ENCODE measurements at places on chromosomes 3 and 15.

GRCh38 chr3:119870512-119870911 lies 88.6 kb downstream of the NR1I2 start:
- DNase-seq: no peak

DNA sequence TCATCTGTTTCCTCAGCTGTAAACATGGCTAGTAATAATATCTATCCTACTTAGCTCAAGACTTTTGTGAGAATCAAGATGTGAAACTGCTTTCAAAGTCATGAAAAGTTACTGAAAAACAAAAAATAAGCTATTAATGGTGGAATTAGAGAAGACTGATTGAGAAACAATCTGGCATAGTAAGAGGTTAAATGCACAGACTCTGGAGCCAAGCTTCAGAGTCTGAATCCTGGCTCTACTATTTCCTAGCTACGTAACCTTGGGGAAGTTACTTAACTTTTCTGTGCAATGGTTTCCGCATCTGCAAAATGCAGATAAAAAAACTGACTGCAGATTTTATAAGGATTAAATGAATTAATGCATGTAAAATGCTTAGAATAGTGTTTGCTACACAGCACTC lies 28.8 kb downstream of the LRRFIP2 start:
- DNase-seq: no peak

DNA sequence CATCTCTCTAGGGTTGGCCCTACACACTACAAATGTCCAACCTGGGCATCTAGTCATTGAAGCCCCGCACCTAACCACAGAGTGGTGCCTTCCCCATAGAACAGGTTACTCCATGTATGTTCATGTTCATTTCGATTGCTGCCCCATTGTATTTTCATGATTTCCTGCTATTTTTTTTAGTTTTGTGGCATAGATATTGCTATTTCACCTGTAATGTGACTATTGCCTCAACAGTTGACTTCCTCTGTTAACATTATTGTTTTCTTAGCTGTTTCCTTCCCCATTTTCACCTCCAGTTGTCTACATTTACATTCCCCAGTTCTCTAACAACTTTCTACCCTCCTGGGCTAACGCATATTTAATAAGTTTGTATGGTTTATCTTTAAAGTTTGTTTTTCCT lies 137.7 kb upstream of the RBMS3 start:
- no peak for DNase-seq

GRCh38 chr15:51621936-51622603 lies 501 bp downstream of the DMXL2 start:
- peak; percentile 83 for DNase-seq

- no peak for DNase-seq
Measured at GRCh38 chr15:67192185-67192820, 62.2 kb downstream of the AAGAB start.

DNA sequence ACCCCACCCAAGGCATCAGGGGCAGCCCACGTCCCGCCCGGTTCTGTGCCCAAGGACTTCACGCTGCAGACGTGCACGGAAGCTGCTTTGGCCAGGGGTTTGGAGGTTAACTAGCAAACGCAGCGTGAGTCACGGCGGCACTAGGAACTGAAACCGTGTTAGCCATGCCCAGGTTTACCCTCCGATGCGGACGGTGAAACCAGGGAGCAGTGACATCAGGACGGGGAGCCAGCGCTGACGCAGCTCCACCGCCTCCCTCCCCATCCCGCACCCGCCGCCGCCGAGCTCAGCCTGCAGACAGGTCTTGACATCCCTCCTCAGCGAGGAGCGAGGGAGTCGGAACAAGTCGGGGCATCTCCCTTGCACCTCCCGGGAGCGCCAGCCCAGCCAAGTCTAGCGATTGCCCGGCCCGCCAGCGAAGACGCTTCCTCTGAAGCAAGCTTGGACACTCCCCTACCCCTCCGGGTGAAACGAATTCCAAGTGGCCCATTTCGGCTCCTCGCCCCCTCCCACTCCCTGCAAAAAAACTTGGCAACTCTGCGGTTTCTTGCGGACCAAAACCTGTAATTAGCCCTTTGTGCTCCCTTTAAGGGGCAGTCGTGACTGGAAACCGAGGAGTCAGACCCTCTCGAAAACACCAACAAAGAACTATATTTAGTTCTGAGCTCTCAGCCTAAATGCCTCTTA lies 1.4 kb upstream of the RAP2B start:
- DNase-seq: peak; percentile 93

GRCh38 chr3:118912188-118912587 lies 122.5 kb downstream of the IGSF11 start:
- DNase-seq: no peak

DNA sequence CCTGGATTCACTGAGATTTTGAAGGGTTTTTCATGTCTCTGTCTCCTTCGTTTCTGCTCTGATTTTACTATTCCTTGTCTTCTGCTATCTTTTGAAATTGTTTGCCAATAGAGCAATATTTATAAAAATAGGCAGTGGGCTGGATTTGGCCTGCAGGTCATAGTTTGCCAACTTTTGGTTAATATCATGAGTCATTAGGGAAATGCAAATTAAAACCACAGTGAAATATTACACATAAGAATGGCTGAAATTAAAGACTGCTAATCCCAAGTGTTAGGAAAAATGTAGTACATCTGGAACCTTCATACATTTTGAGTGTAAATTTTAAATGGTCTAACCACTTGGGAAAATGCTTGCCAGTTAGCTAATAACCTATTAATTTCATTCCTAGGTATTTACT lies 56.3 kb downstream of the ABI3BP start:
- no peak for DNase-seq

DNA sequence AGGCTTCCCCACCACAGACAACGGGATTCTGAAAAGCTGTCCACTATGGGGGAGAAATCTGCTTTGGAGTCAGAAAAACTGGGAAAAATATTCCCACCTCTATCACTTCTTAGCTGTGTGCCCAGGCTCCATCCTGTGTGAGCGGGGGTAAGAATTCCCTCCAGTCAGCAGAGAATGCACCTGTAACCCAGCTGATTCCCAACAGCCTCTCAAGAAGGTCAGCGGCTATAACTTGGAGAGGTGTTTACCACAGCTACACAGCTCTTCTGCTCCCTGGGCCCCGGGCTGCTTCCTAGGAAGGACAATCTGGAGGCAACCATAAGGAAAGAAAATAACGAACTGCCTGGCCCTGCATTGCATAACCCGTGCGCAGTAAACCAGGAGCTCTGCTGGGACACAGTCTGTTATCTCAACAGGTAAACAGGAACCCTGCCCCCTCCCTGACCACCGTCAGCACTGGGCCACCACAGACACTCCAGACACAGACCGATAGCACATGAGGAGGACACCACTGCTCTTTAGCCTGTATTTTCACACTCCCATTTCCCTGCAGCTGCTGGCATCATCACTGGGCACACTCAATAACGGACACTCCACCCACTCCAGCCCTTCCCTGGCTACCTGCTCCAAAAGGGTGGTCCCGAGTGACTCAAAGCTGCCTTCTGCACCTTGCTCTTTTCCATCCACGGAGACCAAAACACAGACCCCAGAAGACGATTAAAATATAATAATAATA lies 2.1 kb downstream of the RAB43 start:
- DNase-seq: no peak

GRCh38 chr3:139935866-139936817 lies 1.2 kb downstream of the CLSTN2 start:
- DNase-seq: peak; percentile 83

GRCh38 chr15:64024172-64025050 lies 21.9 kb downstream of the DAPK2 start:
- no peak for DNase-seq

DNA sequence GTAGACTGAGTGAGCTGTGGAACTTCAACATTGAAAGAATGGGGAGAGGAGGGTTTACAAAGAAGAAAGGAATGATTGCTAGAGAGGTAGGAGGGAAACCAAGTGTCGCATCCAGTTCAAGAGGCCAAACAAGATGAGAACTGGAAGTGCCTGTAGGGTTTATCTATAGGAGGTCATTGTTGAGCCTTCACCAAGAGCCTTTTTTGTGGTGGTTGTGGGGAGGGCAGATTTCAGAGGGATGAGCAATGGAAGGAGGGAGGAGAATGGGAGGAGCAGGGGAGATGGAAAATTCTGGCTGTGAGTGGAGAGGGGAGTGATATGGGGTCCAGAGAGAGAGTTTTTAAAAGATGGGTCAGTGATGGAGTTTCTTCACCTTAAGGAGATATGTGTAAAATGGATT lies 8.5 kb downstream of the PDIA5 start:
- no peak for DNase-seq

DNA sequence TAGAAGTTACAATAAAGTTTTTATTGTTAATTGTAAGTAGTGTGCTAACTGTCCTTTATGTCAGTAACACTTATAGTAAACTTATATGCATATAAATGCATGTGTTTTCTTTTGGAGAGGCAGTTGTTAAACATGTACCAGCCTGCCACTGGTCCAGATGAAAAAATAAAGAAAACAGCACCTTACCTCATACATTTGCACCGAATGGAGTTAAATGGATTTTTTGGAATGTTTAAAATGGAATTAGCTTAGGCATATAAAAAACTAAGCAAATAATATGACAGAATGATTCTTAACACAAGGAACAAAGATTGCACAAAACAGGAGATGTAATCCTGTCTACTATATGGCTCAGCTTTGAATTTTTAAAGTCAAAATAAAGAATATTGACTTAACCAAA lies 50.2 kb upstream of the ALDH1A3 start:
- no peak for DNase-seq

DNA sequence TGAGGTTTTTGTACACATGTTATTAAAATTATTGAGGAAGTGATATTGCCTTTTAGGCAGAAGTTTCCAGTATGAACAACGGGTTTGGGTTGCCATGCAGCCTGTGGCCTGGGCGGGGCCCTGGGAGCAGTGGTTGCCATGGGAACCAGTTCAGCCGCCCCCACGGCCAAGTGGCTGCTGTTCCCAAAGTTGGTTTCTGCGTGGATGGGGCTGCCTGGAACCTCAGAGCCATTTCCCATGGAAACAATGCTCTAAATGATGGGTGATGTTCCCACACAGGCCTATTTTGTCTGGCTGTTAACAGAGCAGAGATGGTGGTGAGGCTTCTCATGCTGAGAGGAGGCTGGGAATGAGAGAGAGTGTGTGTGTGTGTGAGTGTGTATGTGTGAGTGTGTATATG lies 19.5 kb downstream of the MRAS start:
- peak; percentile 75 for DNase-seq

- no peak for DNase-seq
Measured at GRCh38 chr3:150656316-150656715, 47.4 kb downstream of the ERICH6 start.

GRCh38 chr3:70603103-70603502 lies 290.7 kb upstream of the MDFIC2 start:
- no peak for DNase-seq

DNA sequence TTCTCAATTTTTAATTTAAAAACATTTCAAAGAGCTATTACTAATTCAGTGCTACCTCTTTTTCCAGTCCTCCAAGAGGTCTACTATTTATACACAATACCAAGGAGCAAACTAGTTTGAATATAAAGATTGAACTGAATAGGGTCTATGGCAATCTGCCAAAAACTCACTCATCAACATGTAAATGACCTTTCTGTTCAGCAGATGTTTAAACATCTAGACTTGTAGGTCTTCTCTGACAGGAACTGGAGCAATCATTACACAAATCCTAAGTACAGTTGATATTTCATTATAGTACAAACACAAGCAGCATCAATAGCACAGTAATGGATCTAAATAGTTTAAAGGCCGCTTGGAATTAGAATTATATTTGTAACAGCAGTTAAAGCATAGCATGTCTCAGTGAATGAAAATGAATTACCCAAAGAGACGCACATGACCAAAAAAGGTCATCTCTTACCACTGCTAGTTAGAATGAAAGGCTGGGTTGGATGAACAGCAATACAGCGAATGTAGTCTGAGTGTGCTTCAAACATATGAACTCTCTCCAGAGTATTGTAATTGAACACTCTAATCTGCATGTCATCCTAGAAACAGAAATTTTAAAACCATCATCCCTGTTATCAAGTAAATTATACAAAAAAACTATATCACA lies 10.7 kb downstream of the COPB2 start:
- no peak for DNase-seq

- DNase-seq: no peak
Measured at GRCh38 chr3:53258600-53259426, 3.0 kb upstream of the TKT start.

GRCh38 chr3:52670621-52671521 lies 14.8 kb downstream of the PBRM1 start:
- DNase-seq: no peak

- DNase-seq: peak; percentile 97
Measured at GRCh38 chr3:170869645-170870593, at the start of gene RPL22L1. TSS of gene RPL22L1 (minus strand) at chr3:170870195. CDS start at chr3:170870167, 28 bp downstream.

DNA sequence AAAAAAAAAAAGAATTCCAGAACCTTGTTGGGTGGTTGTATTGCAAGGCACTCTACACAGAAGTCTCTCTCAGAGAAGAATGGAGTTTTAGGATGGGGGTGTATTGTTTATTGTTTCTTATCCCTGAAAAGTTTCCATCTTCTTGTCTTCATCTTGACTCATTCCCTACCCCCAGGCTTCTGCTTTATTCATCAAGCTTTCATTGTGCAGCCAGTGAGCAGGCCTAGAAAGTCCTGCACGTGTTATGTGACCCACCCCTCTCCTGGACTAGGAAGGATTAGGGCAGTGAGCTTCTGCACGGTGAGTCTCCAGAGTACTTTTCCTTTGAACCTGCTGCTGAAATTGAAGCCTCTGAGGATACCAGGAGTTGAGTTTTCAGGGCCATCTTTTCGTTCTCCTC lies 150.9 kb upstream of the IL12A start:
- no peak for DNase-seq

- DNase-seq: no peak
Measured at GRCh38 chr3:60801307-60801706, 449.9 kb downstream of the FHIT start.

DNA sequence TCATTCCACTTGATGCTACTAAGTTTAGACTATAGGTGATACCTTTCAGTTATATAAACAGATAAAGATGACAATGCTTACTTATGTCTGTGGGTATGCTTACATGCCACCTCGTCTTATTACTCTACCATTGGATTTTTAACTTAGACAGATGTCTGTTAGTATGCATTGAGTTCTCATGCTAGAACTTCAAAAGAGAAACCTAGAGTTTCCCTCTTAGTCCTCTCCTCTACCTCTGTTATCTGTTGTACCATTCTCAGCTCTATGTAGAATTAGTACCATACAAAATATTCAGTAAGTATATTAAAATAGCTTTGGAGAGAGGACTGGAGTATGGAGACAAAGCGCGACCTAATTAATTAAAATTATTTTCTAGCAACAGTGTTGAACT lies 111.3 kb downstream of the BBX start:
- no peak for DNase-seq

DNA sequence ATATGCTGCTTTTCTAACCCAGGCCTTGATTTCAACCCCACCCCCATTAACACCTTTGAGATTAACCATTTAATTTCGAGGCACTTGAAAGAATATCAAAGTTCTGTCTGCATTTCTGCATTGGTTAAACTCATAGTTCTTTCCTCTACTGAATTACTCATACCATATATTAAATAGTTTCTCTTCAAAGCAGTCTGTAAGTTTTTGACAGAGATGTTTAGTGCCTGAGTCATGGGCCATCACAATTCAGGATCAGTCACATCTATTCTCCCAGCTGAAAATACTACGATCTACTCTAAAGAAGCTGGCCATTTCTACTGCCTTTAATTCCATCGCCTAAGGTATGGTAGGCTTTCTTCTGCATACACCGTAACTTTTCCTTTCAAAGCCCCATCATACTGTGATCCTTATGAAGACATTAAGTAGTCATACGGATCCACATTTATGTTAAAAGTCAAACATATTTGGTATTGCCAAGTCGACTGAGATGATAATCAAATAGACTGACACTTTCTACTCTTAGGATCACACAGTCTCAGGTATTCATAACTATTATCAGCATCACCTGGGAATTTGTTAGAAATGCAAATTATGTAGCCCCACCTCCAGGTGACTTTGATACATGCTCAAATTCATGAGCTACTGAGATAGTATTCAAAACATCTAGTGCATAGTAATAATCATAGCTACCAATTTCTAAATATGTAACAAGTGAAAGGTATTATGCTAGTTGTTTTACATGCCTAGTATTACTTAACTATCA lies 489.4 kb upstream of the IL12A start:
- DNase-seq: no peak

All from suprapubic skin (tissue), 4 donors.